ENCODE measurements at places on chromosomes 12 and 14. TPM values are rescaled to one million over a fixed set of nuclear protein-coding genes. Genes with fewer than 3 reads are reported as not detected.

GRCh38 chr12:108214486-108214885 is 85.4 kb downstream of the WSCD2 start:
- DNase-seq = no peak

DNA sequence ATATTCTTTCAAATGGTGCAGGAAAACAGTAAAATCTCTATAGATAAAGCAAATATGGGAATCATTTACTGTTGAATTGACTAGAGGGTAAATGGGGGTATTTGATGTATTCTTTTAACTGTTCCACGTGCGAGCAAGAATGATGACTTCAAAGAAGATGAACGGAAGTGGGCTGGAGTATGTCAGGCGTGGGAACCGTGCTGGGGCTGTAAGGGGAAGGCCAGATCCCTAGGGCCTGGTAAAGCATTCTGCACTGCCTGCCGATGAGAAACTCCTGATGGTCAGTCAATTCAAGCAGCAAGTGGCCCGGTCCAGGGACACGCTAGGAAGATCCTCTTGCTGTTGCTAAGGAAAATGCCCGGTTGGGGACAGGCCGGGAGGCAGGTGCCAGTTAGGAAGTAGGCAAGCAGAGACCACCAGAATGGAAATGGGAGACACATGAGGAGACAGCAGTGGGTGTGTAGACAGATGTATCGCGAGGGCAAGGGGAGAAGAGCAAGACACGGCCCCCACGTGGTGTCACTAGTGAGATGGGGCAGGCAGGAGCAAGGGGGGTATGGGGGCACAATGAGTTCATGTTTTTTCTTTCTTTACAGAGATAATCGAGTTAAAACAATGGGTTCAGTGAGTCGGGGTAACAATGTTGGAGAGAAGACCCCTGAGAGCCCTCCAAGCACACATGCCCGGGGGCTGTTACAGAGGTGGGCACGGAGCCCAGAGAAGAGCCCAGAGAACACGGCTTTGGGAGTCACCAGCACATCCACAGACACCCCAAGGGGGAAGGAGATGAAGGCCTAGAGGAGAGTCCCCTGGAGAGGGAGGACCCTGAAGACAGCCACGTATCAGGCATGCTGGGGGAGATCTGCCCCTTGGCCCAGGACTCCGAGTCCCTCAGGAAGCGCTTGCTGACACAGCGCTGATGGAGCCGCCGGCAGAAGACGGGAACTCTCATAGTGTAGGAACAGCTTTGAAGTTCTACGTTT is 37.2 kb downstream of the FBXO21 start:
- DNase-seq = no peak

Gene USP44
- 0.05 TPM for total RNA-seq

Gene AQP5
- total RNA-seq = not detected

Gene KLHL33
- total RNA-seq = 0.08 TPM

Gene CCDC175
- total RNA-seq = not detected

Gene DAO
- total RNA-seq = not detected

- no peak for DNase-seq
Measured at GRCh38 chr14:58899317-58899713, 261.6 kb downstream of the DACT1 start.

GRCh38 chr12:85575120-85576096 is 260.8 kb downstream of the RASSF9 start:
- DNase-seq = peak; percentile 13

Measured in GM12878 (cell line).